ENCODE measurements at places on chromosomes 6 and 20.
A peak's percentile ranks its signal among the peaks of the same experiment; 100 is the strongest.

DNA sequence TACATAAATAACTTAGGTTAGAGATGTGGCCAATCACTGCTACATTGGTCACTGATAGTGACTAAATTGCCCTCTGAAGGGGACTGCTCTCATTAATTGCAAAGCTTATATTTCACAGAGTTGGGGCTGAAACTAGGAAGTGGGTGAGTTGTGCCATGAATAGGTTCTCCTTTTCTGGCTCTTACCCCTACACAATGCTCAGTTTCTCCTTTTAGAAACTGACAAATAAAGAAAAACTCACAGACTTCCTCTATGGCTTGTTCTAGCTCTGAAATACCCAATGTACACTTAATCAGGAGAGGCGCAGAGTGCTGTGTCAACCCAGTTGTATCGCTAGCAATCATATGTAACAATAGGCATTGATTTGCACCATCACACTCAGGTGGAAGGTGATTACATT, 41.2 kb upstream of the PROKR2 start:
- DNase-seq, result no peak

DNA sequence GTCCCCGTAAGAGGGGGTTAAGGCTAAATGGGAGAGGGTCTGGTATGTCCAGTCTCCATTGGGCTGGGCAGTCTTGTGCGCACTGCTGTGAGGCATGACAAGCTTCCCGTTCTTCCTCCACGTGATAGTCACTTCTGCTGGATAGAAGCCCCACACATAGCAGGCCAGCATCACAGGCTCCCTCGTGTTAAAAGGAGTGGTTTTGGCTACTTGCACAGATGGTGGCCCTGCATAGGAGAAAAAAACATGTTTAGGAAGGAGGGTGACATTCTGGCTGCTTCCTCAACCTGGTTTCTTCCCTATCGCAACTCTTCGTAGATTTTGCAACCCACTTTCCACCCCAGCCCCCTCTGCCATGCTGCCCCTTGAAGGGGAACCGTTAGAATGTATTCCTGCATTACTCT, 3.6 kb downstream of the HLA-DMB start:
- DNase-seq, result no peak

DNA sequence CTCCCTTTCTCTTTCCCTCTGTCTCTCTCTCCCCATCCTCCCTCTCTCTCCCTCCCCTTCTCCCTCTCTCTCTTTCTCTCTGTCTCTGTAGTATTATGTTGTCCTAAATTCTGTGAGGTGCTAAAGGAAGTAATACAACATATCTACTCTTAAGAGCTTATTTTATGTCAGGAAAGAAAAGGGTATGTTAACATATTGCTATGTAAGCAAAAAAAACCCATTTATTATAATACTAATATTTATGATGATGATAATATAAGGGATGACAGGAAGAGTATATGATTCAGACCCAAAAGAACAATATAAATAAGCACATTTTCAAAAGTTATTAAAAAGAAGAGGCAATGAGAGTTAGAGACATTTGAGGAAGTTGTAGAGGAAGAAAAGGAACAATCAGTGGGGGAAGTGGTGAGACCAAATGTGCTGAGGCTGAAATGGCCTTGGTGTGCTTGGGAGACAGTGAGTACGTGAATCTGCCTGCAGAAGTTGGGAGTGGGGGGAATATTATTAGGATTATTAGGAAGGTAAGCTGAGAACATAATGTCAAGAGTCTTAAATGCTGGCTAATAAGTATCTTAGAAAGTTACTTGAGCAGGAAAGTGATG, 303.6 kb upstream of the FERMT1 start:
- no peak for DNase-seq

- DNase-seq, result no peak
These were observed 5.1 kb downstream of the TMEM151B start for GRCh38 chr6:44275271-44275748.

- no peak for DNase-seq
These were observed 127.0 kb downstream of the MCHR2 start for GRCh38 chr6:99867026-99867425.

- no peak for DNase-seq
These were observed 45.2 kb upstream of the TMEM217 start for GRCh38 chr6:37303091-37303660.

DNA sequence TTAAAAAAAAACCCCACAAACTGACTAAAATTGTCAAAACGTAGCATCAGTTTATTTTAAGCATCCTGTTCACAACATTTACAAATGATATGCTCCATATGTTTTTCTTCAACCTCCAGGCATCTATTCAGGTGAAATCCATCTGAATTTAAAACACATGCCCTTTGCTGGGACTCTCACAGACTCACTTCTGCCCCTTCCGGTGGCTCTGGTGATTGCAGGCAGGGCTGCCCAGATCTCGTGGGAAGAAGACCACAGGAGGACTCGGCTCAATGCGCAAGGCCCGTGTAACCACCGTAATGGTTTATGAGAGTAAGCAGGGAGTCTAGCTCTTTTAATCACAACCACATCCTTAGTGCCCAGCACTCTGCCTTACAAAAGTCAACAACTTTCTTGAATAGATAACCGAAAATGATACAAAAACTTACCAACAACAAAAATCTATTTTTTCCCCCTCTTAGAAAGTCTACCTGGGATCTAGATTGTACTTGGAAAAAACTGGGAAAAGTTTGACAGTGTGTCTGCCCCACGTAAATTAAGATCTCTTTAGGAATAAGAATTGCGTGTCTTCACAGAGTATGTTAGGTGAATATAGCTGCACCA, 139.1 kb downstream of the KIF16B start:
- DNase-seq, result peak; percentile 12

DNA sequence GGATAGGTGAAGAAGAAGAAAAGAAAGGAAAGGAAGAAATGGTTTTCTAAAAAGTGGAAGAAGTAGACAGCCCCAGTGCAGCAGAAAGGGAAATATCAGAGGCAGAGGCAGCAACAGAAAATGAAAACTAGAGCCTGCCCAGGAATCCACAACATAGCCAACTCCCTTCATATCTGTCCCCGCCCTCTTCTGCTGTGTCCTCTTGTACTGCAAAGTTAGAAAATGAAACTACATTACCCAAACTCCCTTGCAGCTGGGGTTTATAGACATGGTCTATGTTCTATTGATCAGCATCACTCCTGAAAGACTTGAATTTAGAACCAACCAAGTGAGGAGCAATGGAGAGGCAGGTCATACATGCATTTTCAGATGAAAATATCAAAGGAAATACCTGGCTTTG, 200.5 kb upstream of the PHACTR1 start:
- DNase-seq, result no peak

DNA sequence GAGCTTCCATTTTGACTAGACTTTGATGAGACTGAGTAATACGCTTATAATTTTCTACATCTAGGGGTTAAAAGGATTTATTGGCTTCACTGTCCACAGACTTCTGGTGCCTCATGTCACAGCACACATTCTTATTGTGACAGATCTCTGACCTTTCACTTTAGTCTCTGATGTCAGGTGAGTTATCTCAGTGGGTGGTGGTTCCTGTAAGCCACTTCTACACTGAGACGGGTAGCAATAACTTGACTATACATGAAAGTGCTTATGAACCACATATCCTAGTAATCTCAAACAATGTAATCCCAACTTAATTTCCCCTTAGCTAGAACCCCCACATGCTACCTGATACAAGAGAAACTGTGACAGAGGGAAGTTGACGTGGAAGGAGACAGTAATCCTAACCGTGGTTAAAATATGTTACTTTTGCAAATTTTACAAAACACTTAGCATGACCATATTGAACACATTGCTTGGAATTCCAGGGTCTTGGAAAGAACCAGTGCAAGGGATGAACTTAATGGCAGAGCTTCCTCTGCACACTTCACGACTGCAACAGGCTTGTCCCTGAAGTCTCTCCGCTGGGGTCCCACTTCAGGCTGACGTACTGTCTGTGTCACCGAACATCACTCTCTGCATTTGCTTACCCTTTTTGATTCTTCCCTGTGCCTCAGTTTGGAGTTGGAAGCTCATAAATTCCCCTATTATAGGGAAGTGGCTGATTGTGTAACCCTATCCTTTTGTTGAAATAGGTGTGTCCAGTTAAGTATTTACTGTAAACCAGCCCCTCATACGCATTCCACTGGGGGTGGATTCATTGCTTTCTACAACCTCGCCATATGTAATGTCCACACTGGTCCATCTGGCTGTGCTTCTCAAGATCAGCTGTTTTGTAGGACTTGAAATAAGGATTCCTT, 6.4 kb upstream of the TRIM40 start:
- DNase-seq, result no peak

DNA sequence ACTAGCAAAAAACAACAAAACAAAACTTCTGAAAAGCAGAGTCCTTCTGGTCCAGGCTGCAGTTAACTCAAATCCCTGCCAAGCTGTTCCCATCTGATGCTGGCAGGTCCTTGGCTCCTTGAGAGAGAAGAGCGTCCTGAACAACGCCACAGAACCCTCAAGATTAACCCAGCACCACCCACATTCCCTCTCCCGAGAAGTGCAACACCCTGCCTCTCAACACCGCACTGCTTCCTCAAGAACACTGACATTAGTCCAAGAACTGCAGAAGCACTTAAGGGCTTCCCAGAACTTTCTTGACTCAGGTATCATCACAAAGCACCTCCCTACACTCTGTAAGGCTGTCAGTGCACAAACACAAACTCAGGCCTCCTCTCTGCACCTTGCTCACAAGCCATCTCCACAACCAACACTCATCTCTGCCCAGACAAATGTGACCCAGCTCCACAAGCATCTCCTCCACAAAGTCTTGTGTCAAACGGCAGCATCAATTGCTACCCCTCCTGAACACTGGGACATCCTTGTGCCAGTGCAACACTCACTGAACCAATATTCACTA, 7.5 kb downstream of the MRPL14 start:
- no peak for DNase-seq

GRCh38 chr6:67717281-67717680, 917.8 kb upstream of the ADGRB3 start:
- no peak for DNase-seq

GRCh38 chr6:41622206-41622988, 15.9 kb upstream of the MDFI start:
- DNase-seq, result no peak
